ENCODE measurements at places on chromosomes 6 and 20.

GRCh38 chr6:32920715-32921114, 20.1 kb downstream of the HLA-DMB start:
- DNase-seq, result no peak

DNA sequence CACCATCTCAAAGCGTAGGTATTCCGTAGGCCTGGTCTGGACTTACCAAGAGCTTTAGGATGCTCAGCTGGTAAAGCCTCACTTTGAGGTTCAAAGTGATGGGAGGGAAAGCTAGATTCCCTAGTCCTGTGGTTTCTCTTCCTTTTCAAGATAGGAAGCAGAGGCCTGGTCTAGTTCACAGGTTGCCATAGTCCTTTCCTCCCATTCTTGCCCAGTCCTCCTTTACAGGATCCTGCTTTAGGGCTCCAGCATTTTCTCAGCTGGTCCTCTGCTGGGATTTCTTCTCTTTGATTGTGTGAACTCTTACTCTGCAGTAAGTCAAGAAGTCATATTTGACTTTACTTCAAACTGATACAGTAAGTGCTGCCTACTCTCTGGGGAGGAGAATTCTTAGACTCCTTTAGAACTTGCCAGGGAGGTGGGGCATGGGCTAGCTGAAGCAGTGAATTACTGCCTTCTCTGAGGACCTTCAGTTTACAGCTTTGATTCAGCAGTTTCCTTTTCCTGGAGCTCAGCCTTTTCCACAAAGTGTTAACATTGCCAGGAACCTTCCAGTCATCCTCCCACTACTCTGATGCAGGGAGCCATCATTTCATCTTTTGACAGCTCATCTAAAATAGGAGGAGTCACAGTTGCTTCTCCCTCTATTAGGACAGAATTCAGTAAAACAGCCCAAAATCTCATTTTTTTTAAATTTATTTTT, 42.8 kb upstream of the PLCG1 start:
- DNase-seq, result no peak

- no peak for DNase-seq
Observed at GRCh38 chr6:7819431-7820015, 91.1 kb downstream of the TXNDC5 start.

- no peak for DNase-seq
Observed at GRCh38 chr6:141809901-141810300, 322.8 kb upstream of the GJE1 start.

DNA sequence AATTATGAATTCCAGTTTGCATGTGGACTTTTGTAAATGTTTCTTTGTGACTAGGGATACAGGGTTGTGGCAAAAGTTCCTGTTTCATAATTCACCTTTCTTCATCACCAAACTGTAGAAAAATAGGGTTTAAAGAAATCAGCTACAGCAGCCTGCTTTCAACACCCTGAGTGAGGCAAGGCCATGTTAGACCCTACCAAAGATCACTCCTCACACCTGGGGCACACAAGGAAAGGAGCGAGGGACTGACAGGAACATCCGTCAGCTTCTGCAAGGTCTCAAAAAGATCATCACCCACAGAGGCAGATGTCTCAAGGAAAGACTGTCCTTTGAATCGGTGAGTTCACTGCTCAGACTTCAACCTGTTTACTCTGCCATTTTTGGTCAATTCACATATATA, 10.5 kb upstream of the STX11 start:
- DNase-seq, result no peak

- DNase-seq, result no peak
Observed at GRCh38 chr20:46954490-46955038, 59.9 kb downstream of the EYA2 start.

GRCh38 chr6:169365567-169366257, 112.1 kb upstream of the THBS2 start:
- no peak for DNase-seq

DNA sequence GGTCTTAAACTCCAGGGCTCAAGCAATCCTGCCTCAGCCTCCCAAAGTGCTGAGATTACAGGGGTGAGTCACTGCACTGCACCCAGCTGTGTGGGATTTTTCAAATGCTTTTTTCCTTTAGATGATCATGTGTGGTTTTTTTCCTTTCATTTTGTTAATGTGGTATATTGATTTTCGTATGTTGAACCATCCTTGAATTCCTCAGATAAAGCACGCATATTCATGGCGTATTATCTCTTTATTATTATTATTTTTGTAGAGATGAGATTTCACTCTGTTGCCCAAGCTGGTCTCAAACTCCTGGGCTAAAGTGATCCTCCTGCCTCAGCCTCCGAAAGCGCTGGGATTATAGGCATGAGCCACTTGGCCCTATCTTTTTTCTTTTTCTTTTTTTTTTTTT, 7.0 kb downstream of the ZGPAT start:
- DNase-seq, result no peak

DNA sequence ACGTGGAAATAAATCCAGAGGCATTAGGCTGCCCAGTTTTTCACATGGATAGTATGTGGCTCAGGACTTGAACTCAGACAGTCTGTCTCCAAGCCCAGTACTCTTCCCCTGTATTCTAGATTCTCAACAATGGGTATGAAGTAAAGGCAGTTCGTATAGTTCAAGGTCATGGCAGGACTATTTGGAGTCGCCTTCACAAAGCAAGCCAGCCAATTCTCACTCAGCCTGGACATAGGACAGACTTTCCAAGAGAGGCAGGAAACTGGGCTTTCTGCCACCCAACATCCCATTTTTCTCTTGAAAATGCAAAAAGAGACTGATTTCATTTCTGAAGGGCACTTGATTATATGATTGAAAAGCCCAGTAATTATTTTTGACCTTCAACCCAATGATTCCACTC, 111.0 kb downstream of the EDN1 start:
- DNase-seq, result no peak

DNA sequence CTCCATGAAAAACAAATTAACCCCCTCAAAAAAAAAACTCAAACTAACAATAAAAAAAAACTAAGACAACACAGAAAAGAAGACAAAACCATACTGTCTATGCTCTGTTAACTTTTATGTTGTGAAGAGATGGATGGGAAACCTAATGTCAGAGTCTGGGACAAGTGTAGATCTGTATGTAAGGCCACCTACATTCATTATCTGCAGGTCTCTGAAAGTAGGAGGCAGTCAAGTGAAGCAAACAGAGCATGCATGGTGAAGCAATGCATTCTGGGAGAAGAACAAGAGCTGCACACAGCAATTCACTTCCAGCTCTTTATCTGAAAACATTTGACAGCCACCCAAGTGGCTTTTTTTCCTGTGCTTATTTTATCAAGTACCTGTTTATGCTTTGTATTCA, 452.0 kb downstream of the EPHA7 start:
- DNase-seq, result no peak

DNA sequence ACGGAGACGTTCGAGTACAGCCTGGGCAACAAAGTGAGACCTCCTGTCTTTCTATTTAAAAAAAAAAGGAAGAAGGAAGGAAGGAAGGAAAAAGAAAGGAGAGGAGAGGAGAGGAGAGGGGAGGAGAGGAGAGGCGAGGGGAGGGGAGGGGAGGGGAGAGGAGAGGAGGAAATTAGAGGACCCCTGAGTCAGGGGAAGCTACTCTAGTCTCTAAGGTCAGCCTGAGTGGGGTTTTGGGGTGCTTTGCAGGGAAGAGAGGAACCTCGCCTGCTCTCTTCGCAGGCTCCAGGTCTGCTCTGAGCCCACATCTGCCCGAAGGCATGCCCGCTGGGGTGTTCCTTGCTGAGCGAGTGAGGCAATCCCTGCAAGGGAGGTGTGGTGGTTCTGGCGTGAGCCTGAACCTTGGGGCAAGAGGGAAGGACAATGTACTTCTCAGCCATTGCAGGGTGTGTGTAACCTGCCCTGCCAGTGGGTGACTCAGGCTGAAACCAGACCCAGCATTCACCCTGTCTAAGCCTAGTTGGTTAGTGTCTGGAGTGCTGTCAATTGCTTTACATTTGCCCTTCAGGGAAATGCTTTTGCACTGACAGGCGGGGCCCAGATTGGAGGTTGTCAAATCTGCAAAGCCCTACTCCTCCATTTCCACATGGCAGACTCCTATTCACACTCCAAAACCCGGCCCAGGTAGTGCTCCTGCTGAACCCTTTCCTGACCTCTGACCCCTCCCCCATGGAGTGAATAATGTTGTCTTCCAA, 15.3 kb upstream of the MMP9 start:
- DNase-seq, result no peak

DNA sequence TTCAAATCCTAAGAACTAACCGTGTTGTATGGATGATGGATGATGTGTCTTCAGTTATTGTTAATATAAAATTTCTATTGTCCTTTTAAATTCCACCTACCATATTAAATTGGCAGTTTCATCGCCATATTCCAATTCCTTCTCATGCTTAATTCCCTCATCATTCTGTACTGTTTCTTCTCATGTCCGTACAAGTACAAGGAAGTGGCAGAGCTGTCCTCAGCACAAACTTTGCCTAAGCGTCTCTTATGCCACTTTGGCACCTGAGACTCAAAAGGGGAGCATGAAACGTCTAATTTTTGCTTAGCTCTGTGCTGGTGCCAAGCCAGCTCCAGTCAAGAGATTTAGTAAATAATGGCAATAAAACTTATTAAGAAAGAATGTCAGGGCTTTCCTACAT, 158.2 kb upstream of the LAMA2 start:
- no peak for DNase-seq

- no peak for DNase-seq
Observed at GRCh38 chr20:59735486-59735885, 131.1 kb downstream of the PHACTR3 start.

DNA sequence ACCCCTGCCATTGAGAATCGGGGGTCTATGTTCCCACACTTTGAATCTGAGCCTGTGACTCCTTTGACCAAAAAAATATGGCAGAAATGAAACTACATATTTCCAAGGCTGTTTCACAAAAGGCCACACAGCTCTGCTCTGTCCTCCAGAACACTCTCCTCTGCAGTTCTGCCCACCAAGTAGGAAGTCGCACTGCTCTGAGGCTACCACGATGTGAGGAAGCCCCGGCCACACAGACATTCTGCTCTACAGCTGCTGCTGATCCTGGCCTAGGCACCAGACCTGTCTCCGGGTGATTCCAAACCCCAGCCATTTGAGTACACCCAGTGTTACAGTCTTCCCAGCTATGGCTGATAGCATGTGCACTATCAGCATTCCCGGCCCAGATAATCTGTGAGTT, 85.1 kb downstream of the LYRM4 start:
- DNase-seq, result no peak

DNA sequence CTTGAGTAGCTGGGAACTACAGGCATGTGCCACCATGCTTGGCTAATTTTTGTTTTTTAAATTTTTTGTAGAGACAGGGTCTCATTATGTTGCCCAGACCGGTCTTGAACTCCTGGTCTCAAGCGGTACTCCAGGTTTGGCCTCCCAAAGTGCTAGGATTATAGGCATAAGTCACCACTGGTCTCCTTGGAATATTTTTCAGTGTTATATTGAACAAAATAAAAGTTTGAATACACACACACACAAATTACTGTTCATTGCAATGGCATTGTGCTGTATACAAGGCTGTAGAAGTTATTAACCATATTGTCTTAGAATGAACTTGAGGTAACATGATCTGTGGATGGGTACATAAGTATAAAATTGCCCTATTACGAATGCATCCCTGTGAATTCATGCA, 166.1 kb downstream of the BCAS1 start:
- no peak for DNase-seq

DNA sequence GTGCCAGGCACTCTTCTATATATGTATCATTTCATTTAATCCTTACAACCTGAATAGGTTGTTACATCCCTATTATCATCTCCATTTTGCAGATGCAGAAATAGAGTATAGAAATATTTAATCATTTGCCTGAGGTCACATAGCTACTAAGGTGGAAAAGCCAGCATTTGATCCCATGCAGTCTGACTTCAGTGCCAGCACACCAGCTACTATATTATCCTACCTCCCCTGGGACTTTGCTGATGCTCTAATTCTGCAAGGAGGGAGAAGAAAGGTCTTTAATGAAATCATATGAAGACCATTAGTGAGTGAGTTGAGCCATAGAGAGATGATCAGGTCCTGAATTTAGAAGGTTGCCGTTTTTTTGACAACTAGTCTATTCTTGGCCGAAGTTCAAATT, 53.7 kb downstream of the TOP1 start:
- no peak for DNase-seq

DNA sequence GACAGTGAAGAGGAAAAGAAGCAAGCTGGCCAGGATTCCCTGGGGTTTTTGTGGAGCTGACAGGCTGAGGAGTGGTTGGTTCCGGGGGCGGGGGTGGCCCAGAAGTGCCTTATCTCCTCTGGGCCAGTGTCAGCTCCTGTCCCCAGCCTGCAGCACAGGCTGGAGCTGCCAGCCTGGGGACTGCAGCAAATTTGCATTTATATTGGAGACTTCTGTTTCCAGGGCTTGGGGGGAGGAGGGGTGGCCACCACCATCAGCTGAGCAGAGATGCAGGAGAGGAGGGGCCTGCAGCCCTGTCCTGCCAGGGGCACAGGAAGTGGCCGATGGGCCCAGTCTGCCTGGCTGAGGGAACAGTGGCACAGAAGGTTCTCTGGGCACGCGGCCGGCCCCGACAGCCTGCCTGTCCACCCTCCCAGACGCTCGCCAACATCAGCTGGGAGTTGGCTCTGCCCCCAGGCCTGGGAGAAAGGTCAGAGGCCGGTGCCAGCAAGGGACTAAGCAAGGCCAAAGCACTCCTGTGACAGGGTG, 24.3 kb upstream of the SCRT2 start:
- no peak for DNase-seq

DNA sequence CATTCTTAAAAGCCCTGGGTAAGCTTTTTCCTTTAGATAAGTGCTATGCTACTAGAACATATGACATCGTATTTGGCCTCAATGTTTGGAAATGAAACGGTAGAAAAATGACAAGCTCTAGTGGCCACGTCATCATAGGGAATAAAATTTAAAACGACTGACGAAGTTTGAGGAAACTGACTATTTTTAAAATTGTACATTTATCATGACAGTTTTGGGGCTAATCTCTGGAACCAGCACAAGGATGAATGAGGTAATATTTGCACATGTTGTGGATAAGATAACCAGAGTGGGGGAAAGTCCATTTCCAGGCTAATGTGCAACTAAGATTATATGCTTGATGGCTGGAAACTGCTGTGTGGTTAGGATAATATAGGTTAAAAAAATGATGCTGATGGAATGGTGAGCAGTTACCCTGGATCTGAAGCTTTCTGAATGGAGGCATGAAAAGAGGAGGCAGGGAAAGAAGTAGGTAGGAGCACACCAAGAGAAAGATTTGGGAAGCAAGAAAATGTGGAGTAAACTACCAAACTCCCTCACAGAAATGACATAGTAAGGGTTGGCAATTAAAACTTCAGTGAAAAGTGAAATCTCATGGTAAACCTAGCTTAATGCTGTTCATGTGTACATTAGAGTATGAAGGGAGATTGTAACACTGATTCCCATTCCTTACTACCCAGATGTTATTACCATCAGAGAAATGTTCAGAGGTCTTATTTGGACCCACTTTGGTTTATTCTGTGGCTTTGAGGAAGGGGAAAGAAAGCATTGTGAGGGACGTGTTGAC, 42.7 kb upstream of the CEP162 start:
- no peak for DNase-seq

GRCh38 chr6:38625217-38625616, 14.5 kb downstream of the BTBD9 start:
- no peak for DNase-seq

GRCh38 chr20:43160941-43161340, 28.8 kb downstream of the PTPRT start:
- DNase-seq, result no peak

- no peak for DNase-seq
Observed at GRCh38 chr6:168107191-168107983, 28.4 kb upstream of the FRMD1 start.

GRCh38 chr20:58238490-58238889, 10.0 kb upstream of the ANKRD60 start:
- no peak for DNase-seq

GRCh38 chr6:18309046-18309445, 44.7 kb upstream of the DEK start:
- DNase-seq, result no peak

All from cortex of kidney (tissue), 1 donor.